ENCODE measurements at places on chromosomes 11 and 22.
A peak's percentile ranks its signal among the peaks of the same experiment; 100 is the strongest.

DNA sequence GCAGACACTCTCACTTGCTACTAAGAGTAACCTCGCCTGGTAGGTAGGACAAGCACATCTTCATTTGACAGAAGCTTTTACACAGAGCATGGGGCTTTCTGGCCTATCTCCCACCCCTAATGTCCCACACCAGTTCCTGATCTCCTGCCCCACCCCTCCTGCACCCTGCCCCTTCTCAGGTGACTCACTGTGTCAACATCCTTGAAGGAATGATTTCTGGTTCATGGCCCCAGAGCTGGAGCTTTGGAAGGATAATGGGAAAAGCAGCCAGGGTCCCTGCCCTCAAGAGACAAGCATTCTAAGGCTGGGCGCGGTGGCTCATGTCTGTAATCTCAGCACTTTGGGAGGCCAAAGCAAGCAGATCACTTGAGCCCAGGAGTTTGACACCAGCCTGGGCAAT lies 47.2 kb downstream of the LRFN4 start:
- DNase-seq = no peak

- no peak for DNase-seq
Observed at GRCh38 chr22:43331698-43332097, 11.5 kb downstream of the SCUBE1 start.

GRCh38 chr11:77090373-77091111 lies 12.1 kb upstream of the OMP start:
- peak; percentile 9 for DNase-seq

- no peak for DNase-seq
Observed at GRCh38 chr11:15927864-15928217, 428.5 kb downstream of the SOX6 start.

DNA sequence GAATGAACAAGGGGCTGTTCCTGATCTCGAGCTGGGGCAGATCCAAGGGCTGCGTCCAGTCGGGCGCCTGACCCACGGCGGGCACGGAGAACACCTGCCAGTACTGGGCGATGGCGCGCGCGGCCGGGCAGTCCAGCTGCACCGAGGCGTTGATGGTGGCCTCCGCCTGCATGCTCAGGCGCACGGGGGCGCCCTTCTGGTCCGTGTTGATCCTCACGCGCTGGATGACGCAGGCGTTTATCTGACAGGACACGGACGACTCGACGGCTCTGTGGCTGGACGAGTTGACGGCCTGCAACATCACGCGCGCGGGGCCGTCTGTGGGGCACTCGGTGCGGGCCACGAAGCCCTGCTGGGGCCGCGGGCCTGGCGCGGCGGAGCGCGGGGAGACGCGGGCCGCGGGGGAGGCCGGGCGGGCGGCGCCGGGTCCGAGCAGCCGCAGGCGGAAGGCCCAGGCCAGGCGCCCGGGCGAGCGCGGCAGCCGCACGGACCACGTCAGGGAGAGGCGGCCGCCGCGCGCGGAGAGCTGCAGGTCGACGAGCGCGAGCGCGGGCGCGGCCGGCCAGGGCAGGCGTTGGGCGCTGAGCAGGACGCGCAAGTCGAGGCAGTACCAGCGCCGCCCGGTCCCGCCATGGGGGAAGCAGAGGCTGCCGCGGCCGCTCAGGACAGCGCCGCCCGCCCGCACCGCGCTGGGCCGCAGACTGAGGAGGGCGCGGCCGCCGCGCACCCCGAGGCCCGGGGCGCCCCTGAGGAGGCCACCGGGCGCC lies 511 bp downstream of the PKDREJ start:
- peak; percentile 89 for DNase-seq

All from right cardiac atrium (tissue), 5 donors.